Stimulated activated CD4-positive, alpha-beta T cell treated with anti-CD3 and anti-CD28 coated beads, Interleukin-4, amount 100 ng/mL, for 24 hours (primary cell): ENCODE measurements at places on chromosomes 5 and 9.

DNA sequence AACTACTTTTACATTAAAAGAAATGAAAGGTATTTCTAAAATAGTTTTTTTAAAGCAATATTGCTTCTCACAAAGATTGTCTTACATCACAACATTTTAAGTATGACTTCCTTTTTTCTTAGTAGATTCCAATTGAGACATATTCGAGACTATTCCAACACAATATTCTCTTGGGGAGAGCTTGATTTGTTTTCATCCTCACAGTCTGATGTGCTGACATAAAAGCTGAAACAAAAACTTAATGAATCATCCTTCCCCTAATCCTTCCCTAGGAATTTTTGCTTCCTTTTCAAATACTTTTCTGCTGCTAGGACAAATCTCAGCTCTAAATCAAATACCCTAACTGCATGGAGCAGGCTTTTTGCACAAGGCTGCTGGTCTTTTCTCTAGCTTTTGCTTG lies 245.8 kb upstream of the MAP3K1 start:
- DNase-seq = no peak

GRCh38 chr5:31807789-31808540 lies 169.0 kb downstream of the PDZD2 start:
- DNase-seq = no peak

DNA sequence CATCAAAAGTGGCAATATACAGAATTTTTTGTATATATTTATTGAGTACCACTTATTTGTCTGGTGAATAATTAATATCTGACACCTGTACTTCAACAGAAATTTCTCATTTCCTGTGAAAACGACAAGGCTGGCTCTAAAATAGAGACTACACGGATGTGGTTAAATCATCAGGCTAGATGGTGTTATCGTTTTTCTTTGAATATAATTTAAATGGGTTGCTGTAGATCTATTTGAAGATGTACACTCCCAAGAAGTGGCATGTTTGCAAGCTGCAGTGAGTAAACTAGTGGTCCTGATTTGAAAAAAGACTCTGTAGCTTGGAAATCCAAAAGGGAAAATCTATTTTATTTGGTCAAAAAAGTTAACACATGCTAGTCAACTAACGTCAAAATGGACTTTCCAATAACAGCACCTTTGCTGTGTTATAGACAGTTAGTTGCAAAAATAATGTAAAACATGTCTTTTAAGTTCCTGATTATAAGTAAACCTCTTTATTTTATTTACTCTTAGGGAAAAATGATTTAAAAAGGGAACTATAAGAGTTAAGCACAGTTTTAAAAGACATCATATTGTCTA lies 13.8 kb downstream of the ST8SIA4 start:
- no peak for DNase-seq

DNA sequence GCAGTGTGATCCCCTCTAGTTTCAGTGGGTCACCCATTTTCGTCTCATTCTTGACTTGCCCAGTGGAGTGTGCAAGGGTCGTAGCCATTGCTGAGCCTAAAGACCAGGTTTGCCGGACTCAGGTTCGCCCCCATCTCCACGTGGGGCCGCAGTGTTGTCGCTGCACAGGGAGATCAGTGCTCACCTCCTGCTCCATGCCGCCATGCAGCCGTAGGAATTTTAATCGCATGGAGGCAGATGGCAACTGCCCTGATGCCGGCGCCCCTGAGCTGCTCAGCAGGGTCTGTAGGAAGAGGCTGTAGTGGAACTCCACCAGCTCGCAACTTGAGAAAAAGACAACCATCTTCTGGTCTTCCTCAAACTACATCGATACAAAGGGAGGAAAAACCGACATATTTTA lies 24.1 kb downstream of the DDX31 start:
- no peak for DNase-seq

- DNase-seq = no peak
These were observed 18.3 kb downstream of the RFX3 start for GRCh38 chr9:3507395-3508077.

- DNase-seq = no peak
These were observed 44.3 kb downstream of the SH3RF2 start for GRCh38 chr5:145980718-145981117.

- no peak for DNase-seq
These were observed 32.5 kb upstream of the GNA14 start for GRCh38 chr9:77680581-77680980.

DNA sequence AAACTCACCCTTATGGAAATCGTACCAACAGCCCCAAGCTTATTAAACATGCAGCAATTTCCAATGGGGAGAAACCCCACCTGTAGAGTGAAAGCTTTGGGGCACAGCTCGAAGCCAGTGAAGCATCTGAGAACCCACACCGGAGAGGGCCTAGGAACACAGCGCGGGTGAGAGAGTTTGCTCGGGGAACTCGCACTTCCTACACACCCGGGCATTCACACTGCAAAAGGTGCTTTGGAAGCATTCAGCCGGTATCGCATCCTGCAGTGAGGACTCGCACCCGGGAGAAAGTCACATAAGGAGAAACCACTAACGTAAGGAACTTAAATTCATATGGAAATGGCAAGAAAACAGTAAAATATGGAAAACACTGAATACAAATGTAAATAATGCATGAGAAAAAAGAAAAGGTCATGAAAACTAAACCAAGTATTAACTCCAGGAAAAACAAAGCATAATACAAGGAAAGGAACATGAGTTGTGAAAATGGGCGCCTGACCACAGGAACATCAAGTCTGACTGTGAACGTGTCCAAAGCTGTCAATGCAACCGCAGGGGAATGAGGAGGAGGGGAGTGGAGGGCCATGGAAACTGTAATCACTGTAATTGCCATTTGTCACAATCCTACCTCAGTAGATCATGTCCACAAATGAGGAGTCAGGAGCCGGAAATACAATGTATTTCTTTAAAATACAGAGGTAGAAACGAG lies 28.7 kb downstream of the CAMSAP1 start:
- no peak for DNase-seq

DNA sequence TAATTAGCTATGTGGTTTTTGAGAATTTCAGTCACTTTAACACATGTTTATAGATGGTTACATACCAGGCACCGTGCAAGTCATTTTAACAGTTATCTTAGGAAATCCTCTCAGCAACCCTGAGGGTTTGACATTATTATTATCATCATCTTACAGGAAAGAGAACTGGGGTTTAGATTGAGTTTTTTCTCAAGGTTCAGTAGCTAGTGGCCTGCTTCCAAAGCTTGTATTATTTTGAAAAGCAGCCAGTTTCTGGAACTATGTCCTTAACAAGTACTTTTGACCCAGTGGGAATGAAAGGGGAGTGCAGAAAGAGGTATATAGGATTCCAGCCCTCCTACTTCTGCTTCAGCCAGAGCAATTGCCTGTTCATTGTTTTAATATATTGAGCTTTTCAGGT lies 157.5 kb downstream of the COMMD10 start:
- DNase-seq = no peak

- DNase-seq = no peak
These were observed 111.2 kb upstream of the IER5L start for GRCh38 chr9:129289131-129289731.

DNA sequence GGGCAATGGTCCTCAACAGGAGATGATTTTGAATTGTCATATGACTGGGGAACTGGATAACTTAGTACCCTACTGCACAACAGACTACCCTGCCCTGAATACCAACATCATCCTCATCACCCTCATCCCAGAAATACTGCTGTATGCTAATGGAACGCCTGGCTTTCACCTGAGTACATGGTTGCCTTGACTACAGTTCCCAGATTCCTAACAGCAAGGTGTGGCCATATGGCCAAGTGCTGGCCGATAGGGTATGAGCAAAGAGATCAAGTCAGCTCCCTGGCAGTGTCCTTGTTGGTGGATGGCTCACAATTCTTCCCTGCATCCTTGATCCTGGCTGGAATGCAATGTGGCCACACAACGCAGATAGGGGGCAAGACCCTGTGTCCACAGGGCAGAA lies 31.2 kb upstream of the IRX2 start:
- DNase-seq = no peak

- no peak for DNase-seq
These were observed 448 bp upstream of the ZNF782 start for GRCh38 chr9:96854651-96855273.

GRCh38 chr5:108143581-108143980 lies 238.3 kb downstream of the FBXL17 start:
- DNase-seq = no peak

GRCh38 chr9:124502711-124503702 lies 4.2 kb downstream of the NR5A1 start:
- no peak for DNase-seq

DNA sequence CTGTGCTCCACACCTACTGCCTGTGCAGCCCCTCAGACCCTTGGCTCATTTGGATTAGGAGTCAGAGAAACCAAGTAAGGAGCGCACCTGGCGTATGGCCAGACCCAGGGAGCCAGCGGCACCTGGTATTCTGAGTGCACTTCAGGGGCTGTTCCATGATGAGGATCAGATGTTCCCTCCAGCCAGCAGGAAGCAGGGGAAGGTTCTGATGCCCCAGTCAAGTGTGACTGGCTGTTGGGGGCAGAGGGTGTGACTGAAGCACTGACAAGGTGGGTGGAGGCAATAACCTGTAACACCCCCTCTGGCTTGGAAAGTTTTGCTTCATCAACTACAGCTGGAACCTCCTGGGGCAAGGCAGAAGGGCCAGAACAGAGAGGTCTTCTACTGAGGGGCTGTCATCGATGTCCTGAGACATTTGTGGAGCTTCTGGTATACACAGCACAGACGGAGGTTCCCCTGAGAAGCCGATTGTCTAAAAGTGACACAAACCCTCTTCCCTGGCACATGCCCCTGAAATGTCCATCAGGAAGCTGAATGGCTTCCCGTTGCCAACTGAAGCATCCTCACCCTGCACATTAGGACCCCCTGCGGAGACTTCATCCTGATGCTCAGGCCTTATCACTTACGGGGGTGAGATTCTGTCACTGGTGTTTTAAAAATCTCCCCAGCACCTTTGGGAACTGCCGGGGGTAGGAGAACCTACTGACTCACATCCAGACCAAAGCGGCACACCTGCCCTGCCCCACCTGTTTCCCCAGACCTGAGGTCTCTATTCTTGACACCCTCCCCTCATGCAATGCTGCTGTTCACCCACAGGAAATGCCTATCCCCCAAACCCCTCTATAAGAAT lies 21.1 kb downstream of the TRAF1 start:
- DNase-seq = no peak

GRCh38 chr5:89097103-89097502 lies 214.1 kb upstream of the MEF2C start:
- no peak for DNase-seq

DNA sequence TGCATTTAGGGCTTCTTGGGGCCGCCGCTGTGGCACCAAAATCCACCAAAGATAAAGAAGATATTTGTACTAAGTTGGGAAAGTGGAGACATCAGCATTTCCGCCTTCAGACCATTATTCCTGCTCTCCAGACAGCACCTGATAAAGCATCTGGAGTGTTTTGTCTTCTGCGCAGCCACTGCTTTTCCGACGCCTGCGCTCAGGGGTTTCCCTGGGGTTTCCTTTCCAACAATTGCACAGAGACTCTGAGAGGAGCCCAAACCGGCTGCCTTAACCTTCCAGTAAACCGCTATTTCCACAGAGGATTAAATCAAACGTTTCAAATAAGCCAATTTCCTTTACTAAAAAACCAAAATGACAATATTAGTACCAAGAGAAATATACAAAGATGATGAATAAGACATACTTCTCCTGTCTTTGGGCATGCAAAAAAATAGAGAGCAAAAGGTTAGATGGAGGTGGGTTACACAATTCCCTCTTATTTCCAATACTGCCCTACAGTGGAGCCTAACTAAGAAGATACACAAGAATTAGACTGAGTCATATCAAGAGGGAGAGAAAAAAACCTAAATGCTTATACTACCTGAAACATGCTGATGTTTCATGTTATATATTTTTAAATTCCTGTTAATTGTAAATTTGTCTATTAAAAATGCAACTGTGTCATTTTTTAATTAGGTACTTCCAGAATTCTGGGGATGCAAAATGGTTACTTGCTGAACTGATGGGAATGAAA lies 98.4 kb downstream of the MAPKAP1 start:
- no peak for DNase-seq

DNA sequence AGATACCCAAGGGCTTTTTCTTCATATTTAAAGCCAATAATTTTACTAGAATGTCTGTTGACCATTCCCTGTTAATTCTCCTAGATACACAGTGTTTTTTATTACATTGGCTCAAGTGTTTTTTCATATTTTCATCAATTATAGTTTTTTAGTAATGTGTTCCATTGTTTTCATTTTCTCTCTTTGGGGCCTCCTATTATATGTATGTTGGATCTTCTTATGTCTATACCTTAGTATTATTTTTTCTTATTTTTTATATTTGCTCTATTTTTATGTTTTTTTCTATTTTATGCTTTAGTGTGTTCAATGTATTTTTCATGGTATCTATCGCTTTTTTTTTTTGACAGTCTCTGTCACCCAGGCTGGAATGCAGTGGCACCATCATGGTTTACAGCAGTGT lies 7.5 kb downstream of the KIAA1958 start:
- no peak for DNase-seq

DNA sequence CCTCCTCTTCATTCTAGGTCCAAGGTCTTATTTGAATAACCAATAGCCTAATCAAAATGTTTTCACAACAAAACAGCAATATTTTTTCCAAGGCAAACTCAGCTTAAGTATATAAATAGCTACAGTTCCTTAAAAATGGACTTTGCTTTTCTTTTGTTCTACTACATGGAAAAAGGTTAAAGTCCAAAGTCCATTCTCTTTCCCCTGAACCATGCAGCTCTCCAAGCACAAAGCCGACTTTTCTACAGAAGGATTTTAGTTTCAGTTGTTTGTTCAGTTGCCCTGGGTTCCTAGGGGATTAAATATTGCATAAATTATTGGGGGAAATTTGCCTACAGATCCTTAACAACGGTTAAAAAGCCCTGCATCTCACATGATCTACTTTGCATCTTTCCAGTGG lies 677.0 kb upstream of the KLF4 start:
- DNase-seq = no peak

- no peak for DNase-seq
These were observed 11.8 kb downstream of the SLC12A7 start for GRCh38 chr5:1099926-1100663.

DNA sequence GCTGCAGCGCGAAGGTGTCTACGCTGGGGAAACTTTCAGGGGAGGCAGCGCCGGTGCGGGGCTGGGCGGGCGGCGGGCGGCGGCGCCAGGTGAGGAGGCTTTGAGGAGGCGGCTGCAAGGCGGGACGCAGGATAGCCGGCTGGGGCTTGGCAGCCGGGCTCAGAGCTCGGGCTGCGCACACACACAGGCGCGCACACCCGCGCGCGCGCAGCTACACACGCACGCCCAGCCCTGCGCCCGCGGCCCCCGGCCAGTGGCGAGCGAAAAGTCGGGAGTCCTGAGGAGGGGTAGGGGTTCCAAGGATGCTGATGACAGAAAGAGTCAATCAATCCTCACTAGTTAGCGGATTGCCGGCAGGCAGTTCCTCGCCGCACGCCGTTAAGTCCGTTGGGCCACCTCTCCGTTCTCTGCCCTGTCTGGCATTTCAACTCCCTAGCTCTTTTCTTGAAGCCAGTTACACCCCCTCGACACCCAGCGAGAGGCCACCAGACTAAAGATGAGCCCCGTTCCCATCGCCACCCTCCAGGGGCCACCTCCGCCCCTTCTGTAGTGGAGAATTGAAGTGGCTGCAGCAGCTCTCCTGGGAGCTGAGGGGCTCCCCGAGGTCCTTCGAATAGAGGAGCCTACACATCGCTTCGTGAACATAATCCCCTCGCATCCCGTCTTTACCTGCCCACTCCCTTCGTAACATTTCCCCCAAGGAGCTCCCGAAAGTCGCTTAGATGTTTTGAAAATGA lies 1640.3 kb upstream of the C9orf72 start:
- no peak for DNase-seq
